Activated CD4-positive, CD25-positive, alpha-beta regulatory T cell (primary cell): ENCODE measurements at places on chromosomes 11 and 22.

DNA sequence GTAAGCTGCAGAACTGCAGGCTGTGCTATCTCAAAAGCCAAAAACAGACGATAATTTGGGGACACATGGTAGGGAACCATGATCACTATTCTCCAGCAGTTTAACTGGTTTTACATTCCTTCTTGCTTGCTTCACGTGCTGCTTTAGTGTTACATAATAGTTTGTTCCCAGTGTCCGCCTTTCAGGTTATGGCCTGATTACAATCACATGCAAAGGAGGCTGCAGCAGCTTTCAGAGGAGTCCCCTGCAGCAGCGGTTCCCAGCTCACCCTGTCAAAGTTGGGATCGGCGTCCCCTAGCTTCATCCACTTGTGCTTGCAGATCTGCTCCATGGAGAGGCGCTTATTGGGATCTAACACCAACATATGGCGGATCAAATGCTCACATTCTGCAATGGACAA lies 39.2 kb upstream of the APOA1 start:
- no peak for DNase-seq

DNA sequence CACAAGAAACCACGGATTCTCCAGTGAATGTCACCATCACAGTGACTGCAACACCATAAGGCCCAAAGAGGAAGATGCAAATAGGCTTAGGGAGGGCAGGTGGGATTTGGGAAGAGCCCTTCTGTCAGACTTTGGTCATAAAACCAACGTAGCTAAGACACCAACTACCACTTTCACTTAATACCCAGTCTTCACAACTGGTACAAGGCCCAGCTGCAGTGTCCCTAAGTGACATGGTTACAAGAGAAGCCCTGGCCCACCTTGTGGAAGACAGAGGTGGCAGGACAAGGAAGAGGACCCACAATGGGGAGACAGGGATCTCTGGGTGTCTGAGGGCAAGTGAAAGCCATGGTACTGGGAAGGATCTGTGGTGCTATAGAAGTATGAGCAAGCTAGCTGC lies 10.0 kb downstream of the VSIG10L2 start:
- no peak for DNase-seq

DNA sequence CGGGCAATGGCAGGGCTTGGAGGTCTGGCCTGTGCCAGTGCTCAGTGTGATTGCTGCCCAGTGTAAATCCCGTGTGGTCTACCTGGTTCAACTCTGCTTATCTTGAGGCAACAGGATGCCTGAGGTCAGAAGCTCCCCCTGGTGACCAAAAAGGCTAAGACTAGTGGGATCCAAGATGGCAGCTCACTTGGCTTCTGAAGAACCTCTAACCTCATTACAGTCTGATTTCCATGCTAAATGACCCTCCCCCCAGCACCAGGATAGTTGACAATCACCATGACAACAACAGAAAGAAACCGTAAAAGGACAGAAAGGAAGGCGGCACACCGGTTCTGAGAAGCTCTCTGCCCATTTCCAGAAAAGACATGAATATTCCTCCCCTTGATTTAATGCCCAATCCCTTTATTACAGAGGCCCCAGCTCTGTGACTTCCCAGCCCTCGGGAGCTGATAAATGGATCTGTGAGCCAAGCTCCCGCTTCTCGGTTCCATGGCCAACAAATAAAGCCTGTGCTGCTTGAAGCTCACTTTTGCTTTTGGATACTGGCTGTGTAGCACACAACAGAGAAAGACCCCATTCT lies 398.4 kb downstream of the CTTN start:
- no peak for DNase-seq

DNA sequence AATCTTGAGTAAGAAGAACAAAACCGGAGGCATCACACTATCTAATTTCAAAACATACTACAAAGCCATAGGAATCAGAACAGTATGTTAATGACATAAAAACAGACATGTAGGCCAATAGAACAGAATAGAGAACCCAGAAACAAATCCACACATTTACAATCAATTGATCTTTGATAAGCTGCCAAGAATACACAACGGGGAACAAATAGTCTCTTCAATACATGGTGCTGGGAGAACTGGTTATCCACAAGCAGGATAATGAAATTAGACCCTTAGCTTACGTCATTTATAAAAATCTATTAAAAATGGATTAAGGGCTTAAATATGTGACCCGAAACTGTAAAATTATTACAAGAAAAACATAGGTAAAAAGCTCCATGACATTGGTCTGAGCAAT lies 417.7 kb downstream of the INSC start:
- DNase-seq, result no peak

- DNase-seq, result no peak
Measured at GRCh38 chr11:130066338-130066737, 3.4 kb upstream of the APLP2 start.

DNA sequence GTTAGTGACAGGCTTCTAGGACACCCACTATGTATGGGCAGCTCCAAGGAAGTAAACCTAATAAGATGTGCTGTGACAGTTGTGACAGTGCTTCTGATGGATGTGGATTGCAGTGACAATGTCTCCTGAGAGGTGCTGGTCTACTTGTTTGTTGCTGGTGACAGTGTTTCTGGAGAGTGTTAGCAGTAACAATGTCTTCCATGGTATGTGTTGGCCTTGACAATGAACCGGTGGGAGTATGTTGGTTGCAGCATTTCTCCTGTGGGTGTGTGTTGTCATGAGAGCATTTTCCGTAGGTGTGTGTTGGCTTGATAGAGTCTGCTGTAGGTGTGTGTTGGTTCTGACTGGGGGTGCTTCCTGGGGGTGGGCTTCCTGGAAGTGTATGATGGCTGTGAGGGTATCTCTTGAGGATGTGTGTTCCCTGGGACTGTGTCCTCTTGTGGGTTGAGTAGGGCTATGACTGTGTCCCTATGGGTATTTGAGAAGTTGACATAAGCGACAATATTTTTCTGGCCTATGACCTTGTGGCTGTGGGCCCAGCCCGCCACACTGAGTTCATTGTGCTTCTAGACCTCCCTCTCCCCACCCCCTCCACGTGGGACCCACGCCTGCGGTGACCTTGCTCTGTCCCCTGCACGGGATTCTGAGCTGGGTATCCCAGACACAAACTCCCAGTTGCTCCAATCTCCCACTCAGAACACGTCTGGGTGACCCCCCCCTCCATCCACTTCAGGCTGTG lies 1.2 kb downstream of the DCHS1 start:
- no peak for DNase-seq

DNA sequence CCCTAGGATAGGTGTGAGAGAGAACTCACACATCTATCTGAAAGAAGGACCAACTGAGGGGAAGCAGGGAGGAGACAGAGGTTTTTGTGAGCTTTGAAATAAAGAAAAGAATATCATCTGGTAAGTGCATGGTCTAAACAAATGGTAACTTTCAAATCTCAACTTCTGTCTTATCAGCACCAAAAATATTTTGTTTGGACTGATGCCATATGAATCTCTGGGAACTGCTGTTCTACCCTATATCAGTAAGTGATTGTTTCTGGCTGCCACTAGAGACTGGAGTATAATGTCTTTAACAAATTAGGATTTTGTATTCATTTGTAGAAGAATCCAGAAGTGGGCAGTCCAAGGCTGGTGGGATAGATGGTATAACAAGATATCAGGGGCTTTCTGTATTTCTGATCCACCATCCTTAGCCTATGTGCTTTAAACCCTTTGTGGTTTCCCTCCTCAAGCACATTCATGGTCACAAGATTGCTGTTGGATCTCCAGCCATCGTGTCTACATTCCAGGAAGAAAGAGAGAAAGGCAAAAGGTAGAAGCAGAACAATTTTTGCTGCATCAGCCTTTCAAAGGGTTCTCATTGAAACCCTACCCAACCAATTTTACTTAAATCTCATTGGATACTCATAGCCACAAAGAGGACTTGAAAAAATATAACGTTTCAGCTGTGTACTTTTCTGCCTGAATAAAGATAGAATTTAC lies 4.7 kb downstream of the HEPHL1 start:
- DNase-seq, result no peak

DNA sequence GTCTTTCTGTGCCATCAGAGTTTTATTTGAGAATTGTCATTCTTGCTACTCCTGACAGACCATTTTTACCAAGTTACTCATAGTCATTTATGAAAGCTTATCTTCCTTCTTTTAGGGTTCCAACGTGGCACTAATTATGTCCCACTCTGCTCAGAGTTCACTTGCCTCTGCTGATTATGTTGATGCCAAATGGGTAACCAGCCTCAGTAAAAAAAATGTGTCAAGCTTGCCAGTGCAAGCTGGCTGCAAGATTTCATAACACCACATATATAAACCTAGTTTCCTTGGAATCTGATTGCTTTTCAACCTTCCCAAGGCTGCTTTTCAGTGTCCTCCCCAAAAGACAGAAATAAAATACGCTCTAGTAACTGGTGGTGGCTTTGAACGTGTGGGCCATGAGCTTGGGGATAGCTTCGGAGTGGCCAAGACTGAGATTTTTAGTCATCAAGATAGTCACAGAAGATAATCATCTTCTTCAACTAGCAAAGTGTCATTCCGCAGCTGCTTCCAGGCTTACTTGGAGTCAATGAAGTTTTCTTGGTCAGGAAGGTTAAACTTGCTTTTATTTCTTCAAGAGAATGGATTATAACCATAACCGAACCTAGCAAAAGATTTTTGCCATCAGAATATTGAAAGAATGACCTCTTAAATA lies 29.5 kb upstream of the APOA1 start:
- no peak for DNase-seq

DNA sequence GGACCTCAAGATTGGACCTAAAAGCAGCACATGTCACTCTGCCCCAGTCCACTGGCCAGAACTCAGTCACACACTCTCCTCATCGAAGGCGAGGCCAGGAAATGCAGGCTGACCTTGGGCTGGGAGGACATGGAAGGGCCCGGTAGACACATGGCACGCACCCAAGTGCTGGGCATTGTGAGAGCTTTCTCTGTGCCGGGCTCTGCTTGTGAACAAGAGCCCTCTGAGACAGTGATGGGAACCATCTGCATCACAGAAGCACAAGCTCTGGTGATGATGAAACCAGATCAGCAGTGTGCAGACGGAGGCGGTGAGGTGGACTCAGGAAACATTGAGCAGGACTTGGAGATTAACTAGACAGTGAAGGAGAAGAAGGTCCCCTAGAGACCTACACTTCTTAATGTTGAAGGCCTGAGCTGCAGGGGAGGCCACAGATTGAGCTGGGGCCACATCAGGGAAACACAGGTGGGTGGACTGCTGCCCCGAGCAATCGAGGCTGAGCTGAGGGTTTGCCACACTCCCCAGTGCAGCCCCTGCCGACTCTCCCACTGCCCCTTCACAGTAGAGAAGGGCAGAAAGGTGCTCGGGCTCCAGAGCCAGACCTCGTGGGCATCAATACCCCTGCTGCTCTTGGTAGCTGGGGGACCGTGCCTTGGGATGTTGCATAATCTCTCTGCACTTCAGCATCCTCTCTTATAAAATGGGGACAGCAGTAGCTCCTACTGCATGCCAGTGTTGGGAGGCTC lies 1460.5 kb downstream of the TBC1D22A start:
- no peak for DNase-seq

DNA sequence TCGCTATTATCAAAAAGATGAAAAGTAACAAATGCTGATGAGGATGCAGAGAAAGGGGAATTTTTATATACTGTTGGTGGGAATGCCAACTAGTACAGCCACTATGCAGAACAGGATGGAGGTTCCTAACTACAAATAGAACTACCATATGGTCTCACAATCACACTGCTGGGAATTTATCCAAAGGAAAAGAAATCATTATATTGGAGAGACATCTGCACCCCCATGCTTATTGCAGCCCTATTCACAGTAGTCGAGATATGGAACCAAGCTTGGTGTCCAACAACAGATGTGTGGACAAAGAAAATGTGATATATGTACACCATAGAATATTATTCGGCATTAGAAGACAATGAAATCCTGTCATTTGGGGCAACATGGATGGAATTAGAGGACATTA lies 19.6 kb upstream of the POU2AF2 start:
- no peak for DNase-seq

- DNase-seq, result no peak
Measured at GRCh38 chr11:94494126-94494680, 419 bp downstream of the ANKRD49 start.

- DNase-seq, result no peak
Measured at GRCh38 chr22:38443628-38444521, 11.1 kb downstream of the KCNJ4 start.

DNA sequence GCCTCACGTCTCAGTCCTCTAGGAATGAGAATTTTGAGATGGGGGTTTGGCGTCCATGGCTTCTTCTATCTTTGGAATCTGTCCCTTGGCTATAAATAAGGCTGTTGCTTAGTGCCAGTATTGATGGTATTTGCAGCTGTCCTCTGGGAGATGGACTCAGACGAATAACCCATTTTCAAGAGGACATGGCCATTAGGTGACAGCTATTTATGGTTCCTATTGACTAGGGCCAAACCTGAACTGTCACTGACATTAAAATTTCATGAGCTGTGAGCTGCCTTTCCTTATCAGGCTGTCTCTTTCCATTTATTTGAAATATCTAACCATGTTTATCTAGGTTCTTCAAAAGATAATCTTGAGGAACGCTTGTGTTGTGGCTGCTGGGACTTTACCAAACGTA lies 92.7 kb downstream of the NAV2 start:
- no peak for DNase-seq

DNA sequence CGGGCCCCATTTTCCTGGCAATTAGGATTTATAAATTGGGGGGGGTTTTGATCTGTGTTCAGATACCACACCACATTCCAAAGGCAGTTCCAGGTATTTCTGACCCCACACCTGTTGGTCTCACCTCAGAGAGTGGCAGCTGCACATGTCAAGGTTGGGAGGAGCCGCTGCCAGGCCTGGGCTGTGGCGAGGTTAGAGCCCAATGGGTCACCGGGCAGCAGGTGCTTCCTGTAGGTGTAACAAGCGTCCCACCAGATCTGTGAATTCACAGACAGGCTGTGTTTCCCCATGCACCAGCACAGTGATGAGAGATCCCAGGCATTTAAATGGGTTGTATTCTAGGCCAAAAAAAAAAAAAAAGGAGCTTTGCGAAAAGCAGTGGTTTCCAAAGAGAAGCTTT lies 58.6 kb downstream of the CABIN1 start:
- DNase-seq, result no peak

DNA sequence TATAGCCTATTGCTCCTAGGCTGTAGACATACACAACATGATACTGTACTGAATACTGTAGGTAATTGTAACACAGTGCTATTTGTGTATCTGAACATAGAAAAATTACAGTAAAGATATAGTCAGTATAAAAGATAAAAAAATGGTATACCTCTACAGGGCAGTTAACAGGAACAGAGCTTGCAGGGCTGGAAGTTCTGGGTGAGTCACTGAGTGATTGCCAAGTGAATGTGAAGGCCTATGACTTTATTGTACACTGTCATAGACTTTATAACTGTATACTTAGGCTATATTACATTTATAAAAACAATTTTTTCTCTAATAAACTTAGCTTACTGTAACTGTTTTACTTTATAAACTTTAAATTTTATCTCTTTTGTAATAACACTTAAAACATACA lies 332.4 kb upstream of the ARHGAP42 start:
- no peak for DNase-seq

GRCh38 chr11:117825538-117826189 lies 1.1 kb upstream of the FXYD2 start:
- DNase-seq, result no peak
